NCI-H446 (cell line): ENCODE measurements at places on chromosomes 2 and 18.

DNA sequence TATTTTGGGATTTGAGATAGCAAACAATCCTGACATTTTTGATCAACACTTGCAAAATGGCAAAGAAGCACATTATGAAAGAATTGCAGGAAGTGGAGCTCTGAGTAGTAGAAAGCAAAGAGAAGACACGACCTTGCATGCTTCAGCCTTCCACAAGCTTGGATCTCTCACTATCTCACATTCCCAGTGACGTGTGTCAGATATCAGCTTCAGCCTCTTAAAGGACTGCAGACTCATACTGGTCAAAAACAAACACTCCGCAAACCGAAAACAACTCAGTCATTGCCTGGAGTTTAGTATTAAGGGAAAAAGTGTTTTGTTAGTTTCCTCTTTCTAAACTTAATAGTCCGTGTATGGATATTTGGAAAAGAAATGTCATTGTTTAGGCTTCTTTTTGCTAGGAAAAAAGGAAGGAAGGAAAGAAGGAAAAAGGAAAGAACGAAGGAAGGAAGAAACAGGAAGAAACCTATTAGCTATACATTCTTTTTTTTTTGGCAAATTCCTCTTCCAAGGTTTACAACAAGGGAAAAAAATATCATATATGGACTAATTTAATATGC lies 32.6 kb upstream of the SLC40A1 start:
- no peak for DNase-seq

- DNase-seq, result peak; percentile 34
Measured at GRCh38 chr2:119389615-119390306, 23.0 kb downstream of the DBI start.

DNA sequence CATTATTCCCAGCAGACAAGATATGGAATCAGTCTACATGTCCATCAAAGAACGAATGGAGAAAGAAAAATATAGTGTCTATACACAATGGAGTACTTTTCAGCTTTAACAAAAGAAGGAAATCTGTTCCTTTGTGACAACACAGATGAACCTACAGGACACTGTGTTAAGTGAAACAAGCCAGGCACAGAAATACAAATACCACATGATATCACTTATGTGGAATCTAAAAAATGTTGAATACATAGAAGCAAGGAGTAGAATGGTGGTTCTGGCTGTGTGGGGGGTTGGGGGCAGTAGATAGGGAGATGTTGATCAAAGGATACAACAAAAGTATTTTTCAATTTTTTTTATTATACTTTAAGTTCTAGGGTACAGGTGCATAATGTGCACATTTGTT lies 347.7 kb upstream of the MAP2 start:
- no peak for DNase-seq

GRCh38 chr2:111169268-111169667 lies 48.6 kb downstream of the BCL2L11 start:
- DNase-seq, result no peak

DNA sequence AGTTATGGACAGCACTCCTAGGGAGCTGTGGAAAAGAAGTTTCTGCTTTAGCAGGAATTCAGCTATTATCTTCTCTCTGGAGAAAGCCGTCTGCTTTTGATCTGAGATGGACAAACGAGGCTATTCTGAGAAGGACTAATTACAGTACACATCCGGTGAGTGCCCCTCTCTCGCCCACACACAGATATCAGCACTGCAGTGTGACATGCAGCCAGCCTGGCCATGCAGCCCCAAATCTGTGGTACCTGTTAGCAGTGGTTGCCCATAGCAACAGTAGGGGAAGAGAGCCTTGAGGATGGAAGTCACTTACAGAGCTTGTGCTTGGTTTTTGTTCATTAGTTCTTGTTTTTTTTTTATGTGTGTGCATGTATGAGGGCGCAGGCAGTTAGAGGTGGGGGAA lies 73.9 kb upstream of the TRIB2 start:
- DNase-seq, result no peak

- DNase-seq, result no peak
Measured at GRCh38 chr2:219803294-219803693, 175.9 kb downstream of the SLC4A3 start.

GRCh38 chr18:31447530-31448191 lies at the start of gene DSG3:
Gene DSG3, plus strand, starts transcription at chr18:31447741. Its CDS starts 137 bp downstream, at chr18:31447878.
- DNase-seq, result no peak

DNA sequence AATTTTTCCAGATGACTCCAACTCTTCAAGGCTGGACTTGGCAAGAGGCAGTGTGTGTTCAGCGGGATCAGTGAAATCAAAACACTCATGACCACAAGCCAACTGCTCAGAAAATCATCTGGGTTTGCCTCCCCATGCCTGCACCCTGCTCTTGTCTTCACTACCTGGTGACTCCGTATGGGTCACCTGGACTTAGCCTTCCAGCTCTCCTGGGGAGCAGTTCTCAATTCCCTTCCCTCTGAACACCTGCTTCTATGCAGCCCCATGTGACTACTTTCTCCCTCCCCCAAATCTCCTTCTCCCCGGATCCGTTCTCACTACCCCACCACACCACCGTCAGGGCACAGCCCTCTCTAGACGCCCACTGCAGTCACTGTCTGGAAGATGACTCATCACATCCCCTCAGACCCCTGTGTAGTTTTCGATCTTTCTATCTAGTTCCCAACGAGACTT lies 130.2 kb upstream of the ID2 start:
- no peak for DNase-seq

DNA sequence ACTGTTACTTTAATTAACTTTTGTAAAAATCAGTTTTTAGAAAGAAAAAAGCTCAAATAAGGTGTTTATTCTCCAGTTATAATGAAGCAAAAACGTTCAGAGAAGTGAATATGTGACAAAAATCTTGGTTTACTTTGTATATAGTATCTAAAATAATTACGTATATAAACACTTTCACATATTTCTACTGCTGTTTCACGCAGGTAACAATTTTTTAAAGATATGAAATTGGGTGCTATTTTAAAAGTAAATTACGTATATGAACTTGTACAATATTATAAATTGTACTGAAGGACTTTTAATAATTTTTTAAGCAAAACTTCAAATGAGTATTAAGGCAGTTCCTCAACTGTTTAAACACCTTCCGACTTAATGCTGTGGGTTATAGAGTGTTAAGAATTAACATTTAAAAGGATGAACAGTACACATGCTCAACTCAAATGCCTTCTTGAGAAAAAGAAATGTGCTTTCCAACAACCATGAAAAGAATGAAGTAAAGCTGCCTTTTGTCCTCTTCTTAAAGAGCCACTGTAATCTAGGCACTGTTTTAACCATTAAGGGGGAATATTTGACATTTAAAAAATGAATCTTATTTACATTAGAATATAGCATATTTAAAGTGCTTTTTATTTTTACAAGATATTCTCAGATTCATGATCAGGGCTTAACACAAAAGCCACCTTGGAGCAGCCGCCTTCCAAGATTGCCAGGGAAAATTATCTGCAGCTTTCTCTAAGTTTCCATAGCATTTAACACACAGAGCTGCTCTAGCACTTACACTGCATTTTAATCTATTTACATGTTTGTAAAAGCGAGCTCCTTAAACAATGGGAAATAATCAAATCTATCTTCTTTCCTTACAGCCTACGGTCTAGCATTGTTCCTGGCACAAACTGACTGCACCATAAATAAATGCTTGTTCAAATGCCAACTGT lies 56.5 kb upstream of the CDKL4 start:
- no peak for DNase-seq

DNA sequence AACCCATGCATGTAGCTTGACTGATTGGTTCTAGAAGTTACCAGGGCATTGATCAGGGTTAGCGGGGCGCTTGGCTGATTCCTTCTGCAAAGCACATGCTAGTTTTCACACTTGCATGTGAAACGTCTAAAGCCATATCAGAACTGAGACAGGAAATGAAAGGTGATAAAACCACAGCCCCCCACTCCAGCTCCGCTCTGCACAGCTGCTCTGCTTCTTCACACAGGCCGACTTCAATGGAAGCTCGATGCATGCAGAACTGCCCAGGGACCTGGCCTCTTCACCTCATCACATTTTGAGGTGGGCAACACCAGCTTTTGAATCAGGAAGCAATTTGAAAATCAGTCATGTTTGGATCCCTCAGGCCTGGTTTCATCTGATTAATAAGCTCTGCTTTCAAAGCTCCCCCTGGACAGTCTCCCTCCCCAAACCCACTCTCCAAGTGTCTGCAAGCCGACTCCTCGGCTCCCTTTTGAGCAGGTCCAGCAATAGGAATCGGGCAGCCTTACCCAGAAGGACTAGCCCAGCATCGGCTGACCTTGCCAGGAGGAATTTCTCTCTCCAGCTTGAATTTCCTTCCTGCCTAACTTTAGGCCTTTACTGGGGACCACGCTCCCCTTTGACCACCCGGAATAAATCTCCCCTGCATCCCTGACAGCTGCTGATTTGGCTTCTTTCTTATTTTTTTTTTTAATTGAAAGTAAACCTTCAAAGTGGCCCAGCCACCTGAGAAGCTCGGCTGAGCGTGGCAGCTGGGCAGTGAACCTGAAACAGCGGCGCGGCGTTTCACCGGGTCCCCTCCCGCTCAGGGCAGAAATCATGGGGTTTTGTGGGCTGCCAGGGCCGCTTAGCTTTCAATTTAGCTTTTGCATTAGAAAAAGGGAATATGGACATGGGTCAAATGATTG lies 31.7 kb downstream of the HRH4 start:
- DNase-seq, result no peak

GRCh38 chr2:110866466-110866865 lies 134.1 kb downstream of the ACOXL start:
- DNase-seq, result no peak

DNA sequence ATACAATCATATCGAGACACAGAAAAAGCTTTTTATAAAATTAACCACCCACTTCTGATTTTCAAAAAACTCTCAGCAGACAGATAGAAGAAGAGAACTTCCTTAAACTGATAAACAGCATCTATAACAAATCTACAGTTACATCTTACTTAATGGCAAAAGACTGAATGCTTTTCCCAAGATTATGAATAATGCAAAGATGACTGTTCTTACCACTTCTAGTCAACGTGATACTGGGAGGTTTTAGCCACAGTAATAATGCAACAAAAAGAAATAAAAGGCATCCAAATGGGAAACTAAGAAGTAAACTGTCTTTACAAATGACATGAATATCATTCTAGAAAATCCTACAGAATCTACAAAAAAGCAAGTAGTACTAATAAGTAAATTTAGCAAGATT lies 58.0 kb upstream of the TMEM247 start:
- DNase-seq, result no peak

GRCh38 chr18:25830787-25831186 lies 259.6 kb downstream of the SS18 start:
- peak; percentile 8 for DNase-seq
